Activated CD4-positive, CD25-positive, alpha-beta regulatory T cell treated with anti-CD3 and anti-CD28 coated beads, Interleukin-2, amount 50 U/mL, for 72 hours (primary cell): ENCODE measurements at places on chromosomes 2 and 18.
A peak's percentile ranks its signal among the peaks of the same experiment; 100 is the strongest.

DNA sequence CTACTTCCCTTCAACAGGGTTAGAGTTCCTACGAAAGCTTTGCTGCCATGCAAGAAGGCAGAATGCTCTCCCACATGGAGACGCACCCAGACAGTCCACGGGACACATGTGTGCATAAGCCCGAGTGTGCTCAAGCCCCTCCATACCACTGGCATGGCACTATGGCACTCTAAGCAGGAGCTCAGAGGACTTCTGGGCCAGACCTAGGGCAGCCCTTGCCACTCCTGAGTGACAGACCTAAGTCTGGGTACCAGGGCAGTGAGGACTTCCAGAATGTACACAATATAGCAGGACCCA lies 11.4 kb upstream of the ARID5A start:
- DNase-seq: no peak

- DNase-seq: peak; percentile 37
These were observed at the start of gene ZBTB7C for GRCh38 chr18:48408727-48409590. Gene ZBTB7C (minus strand): TSS chr18:48409383.

- DNase-seq: no peak
These were observed 82.8 kb upstream of the REV1 start for GRCh38 chr2:99572373-99573164.

DNA sequence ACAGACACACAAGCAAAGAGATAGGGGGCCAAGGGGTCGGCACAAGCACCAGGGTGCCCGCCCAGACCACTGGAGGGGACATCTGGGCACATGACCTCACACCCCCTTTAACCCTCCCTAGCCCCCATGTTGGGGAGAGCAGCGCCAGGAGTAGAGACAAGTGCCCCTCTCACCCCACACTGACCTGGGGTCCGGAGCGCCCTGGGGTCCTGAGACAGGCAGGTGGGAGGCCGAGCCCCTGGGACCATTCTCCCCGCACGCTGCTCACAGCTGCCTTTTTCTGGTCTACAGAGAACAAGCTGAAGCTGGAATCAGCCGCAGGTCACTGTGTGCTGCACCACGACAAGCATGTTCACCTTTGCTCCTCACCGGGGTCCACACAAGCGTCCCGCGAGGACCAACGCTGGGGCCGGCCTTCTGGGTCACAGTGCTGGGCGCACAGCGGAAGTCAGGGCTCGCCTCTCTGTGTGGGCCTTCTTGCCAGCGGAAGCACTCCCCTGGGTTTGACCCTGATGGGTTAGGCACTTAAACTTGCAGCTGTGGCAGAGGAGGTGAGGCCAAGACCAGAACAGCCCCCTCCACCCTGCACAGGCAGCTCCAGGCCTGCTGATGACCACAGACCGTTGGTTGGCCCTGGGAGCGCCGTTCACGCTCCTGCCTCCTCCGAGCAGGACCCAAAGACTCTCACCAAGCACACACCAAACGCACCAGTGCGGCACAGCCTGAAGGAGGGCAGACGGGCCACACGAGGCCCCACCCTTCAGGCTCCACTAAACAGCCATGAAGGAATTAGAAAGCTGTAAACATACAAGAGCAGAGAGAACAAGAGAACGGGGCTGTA lies 275.3 kb downstream of the EIPR1 start:
- DNase-seq: no peak

DNA sequence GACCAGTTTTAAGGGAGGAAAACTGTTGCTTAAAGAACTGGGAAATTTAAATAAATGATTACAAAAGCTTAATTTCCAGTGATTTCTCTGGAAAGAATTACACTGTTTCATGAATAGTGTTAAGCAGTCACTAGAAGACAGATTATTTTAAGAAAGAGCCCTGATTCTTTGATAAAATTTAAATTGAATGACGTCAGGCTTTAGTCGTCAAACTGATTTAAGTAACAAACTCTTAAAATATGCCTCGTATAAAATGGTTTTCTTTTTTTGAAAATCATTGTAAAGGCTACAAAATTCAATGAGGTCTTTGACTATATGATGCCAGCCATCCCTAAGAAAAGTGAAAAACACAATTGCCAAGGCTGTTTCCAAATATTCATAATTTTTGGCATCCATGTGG lies 465.0 kb downstream of the NR4A2 start:
- DNase-seq: no peak

GRCh38 chr2:89841476-89841840 lies 1150.0 kb downstream of the RPIA start:
- DNase-seq: no peak

DNA sequence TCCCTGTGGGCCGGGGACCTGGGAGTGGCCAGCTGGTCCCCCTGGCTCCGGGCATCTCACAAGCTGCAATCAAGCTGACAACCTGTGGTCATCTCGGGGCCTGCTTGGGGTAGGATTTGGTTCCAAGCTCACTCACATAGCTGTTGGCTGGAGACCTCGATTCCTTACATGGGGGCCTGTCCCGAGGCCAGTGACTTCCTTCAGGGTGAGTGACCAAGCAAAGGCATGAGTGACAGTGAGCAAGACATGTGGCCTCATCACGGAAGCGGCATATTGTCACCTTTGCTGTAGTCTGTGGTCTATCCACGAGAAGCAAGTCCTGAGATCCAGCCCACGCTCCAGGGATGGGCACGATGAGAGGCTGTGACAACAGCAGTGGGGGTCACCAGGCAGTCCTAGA lies 131.4 kb upstream of the ID2 start:
- no peak for DNase-seq

GRCh38 chr18:45361125-45361851 lies 254.0 kb upstream of the SLC14A2 start:
- no peak for DNase-seq

- no peak for DNase-seq
These were observed 138.4 kb downstream of the OTX1 start for GRCh38 chr2:63189026-63189425.

- DNase-seq: no peak
These were observed 66.7 kb downstream of the EMILIN2 start for GRCh38 chr18:2913398-2914005.

DNA sequence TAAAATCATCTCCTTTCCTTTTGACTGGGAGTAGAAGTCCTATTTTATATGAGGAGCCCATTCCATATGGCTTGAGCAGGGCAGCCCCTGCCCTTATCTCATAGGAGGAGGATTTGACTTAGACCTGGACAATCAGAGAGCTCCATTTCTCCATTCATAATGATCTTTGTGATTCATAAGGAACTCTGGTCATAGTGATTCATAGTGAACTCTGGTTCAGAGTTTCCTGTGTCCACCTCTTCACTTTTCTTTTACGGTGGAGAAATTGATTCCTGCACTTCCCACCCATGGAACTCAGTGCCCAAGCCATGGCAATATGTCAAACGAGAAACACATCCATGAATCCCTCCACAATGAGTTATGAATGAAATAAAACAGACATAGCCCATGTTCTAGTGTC lies 12.8 kb upstream of the MYO3B start:
- DNase-seq: no peak

DNA sequence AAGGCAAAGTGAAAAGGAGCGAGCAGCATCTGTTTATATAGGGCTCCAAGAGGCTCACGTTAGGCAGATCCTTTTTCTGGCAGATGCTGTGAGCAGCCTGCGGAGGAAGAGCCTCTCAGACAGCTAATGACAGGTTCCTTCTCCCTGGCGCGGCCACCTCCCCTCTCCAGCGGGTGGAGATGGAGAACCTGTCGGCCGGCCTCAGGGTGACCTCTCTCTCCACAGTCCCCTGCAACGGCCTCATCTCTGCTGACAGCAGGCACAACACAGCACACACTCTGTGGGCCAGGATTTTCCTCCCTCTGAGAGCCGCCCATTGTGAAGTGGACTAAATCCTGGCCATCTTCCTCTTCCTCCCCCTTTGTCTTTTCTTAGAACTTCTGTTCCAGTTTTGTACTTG lies 119.8 kb downstream of the PRKCE start:
- DNase-seq: no peak

GRCh38 chr2:221555494-221555846 lies 16.6 kb downstream of the EPHA4 start:
- no peak for DNase-seq
